Daoy (cell line): ENCODE measurements at places on chromosomes 6 and 20. TPM values are rescaled to one million over a fixed set of nuclear protein-coding genes. Genes with fewer than 3 reads are reported as not detected.

DNA sequence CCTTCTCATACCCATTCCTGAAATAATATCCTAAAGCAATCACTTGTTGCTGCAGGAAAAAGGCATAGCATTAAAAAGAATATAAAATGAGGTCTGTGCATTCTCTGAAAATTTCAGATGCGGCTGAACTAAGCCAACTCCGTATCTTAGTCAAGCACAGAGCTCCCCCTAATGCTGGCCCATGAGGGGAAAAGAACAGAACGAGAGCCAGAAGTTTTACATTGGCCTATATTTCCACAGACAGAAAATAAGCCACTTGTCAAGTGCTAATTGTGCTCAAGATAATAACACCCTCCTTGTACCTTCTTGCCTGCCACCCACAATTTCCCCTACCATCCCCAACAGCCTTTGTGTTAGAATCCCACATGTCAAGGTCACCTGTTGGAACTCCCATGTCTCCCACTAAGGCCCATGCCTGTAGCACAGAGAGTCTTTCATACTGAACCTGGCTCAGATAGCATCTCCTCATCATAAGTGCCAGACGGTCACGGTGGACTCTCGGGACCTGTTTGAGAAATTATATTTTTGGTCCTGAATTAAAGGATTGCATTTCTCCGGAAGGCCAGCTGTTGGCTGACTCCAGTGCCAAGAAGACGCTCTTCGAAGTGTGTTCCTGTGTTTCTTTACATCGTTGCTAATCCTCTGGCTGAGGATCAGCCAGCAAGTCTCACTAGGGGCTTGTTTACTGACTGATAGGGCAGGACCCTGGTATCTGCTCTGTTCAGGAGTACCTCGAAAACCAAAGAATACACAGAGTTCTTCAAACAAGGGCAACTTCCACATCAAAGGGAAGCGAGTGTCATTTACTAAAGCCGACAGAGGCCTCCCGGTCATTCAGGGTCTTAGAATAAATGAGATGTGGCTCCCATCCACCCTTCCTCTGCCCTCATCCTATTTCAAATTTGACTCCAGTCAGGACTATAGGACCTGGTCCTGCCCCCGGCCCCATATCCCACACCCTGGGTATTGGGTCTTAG, 183.4 kb upstream of the FBXL4 start:
- no peak for DNase-seq

DNA sequence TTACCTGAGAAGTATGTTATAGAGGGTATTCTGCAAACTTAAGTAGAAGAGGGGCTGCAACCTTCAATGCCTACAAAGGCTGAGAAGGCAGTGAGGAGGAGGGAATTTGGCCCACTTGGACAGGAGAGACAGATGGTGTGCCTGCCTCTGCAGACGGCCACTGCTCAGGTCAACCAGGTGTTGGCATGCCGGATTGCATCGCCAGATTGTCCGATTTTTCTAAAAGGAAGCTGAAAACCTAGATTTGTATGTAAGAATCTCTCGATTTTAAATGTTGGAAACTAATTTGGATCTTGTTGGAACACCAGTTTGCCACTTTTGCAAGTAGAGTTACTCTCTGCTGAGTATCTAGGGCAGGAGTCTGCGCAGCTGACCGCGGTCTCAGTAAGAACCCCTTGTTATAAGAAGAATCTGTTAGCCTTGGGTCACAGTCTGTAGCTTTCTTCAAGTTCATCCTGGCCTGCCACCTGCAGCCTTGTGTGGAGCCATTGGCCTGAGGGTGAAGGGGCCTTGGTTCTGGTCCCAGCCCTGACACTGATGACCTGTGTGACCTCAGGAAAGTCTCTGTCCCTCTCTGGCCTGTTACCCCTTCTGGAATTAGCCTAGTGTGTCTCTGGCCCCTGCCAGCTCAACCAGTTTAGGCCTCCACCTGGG, 54.4 kb downstream of the TGM2 start:
- DNase-seq: no peak

DNA sequence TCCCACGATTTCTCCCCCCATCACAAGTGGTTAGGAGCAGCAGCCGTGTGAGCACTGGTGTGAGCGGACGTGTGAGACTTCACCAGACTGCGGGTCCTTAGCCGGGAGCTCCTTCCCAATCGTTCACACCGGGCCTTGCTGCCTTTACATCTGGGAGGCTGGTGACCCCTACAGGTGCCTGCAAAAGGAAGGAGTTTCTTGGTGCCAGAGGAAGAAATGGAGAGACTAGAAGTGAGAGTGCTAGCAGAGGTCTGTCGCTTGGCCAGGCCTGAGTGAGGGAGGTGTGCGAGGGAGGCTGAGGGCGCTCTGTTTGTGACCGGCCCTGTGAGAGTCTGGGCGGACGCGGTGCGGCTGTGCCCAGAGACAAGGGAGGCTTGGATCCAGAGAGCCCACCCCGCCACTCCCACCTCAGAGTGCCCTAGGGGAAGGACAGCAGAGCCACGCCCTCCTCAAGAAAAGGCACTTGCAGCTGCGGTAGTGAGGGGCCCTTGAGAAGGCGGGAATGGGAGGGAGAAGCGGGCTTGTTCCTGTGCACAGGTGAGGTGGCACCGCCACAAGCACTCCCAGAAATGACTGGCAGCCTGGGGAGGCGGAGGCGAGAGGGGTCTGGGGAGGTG, 10.0 kb upstream of the ARMC2 start:
- DNase-seq: peak; percentile 15

- DNase-seq: no peak
These were observed 73.3 kb upstream of the PAX1 start for GRCh38 chr20:21632031-21632734.

DNA sequence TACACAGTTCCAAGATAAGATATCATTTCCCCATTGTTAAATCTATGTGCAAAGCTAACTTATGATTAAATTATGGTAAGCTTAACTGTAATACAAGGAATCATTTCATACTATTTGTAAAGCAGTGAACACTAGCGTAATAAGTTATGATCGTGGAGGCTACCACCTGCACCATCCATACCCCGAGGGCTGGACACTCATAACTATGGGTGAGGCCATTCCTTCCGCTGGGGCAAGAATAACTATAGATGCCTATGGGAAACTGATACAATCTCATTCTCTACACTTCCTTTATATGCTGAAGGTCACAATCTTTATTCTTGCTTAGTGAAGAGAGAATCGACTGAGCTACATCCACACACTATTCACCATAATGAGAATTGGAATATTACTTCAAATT, 916.0 kb upstream of the FLRT3 start:
- DNase-seq: no peak

DNA sequence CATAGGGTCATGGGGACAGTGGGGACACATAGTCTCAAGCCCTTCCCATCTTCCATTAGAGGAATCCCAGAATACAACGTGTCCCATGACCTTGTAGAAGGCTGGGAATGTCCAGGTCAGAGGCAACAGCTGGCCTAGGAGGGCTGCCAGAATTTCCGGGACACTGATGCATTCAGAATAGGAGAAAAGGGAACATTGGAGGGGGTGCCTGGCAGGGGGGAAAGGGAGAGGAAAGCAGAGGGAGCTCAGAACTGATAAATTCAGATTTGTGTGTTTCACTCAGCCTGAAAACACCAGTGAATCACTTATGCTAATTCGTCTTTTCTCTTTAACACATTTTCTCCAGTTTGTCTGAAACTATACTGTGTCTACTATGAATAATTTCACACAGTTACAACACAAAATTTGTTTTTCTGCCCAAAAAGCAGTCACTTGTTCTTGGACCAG, 35.5 kb upstream of the BMP2 start:
- DNase-seq: no peak

DNA sequence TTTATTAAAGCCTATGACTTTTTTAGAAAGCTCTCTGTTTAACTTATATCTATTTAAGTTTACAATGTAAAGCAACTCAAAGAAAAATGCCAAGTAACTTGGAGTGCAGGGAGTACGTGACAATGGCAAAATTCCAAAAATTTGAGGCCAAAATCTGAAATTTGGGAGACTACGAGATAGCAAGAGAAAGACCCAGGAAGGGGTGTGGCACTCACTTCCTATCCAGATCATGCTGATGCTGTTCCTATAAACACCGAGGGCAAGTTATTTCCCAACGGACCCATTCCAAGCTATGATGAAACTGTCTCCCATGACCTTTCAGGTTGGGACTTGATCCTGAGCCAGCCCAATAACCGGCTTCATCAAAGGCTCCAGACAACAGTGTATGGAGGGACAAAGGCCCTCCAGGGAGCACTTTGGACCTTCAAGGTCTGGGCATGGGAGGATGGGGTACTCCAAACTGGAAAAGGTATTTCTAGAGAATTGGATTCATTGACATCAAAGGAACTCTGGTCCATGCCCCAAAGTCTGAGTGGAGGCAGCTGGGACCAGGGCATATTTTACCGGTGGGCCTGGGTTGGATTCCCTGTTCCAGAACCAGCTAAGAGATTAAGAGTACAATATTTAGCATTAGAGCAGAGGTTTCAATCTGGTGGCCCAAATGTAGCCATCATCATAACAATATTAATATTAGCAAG, 15.7 kb upstream of the SLC13A3 start:
- DNase-seq: no peak

TINAG gene
- total RNA-seq: not detected in 2 replicates

IPCEF1 gene
- 1.5 TPM in 1 of 2 replicates, not detected in the other for total RNA-seq

APOBEC2 gene
- total RNA-seq: not detected in 2 replicates

PLA2G7 gene
- total RNA-seq: not detected in 2 replicates

MOG gene
- not detected in 2 replicates for total RNA-seq
